ENCODE measurements at places on chromosomes 7 and 10.

DNA sequence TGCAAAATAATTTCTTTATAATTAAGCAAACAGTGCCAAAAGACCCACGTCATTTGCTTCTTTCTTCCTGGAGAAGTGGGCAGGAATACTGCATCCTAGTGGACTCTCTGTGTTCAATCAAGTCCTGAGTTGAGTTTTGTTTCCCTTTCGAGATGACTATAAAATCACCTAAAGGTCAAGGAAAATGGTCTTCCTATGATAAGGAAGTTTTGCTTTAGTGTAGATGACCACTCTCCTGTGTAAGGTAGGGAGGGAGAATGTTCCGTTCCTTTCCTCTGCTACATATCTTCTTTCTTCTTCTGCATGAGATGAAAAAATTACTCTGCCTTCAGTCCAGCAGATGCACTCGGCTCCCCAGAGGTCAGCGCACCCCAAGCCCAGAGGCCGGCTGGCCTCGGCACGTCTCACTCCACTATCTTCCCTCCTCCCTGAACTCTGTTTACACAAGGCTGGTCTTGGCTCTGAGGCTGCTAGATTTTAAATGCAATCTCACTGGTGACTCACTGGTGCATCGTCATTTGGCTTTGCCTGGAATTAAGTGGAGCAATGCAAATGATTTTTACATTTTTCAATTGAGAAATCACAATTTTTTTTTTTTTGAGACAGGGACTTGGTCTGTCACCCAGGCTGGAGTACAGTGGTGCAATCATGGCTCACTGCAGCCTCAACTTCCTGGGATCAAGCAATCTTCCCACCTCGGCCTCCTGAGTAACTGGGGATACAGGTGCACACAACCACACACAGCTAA lies 18.6 kb upstream of the VDAC2 start:
- DNase-seq = no peak

- no peak for DNase-seq
Observed at GRCh38 chr7:91541641-91542040, 277.4 kb downstream of the FZD1 start.

DNA sequence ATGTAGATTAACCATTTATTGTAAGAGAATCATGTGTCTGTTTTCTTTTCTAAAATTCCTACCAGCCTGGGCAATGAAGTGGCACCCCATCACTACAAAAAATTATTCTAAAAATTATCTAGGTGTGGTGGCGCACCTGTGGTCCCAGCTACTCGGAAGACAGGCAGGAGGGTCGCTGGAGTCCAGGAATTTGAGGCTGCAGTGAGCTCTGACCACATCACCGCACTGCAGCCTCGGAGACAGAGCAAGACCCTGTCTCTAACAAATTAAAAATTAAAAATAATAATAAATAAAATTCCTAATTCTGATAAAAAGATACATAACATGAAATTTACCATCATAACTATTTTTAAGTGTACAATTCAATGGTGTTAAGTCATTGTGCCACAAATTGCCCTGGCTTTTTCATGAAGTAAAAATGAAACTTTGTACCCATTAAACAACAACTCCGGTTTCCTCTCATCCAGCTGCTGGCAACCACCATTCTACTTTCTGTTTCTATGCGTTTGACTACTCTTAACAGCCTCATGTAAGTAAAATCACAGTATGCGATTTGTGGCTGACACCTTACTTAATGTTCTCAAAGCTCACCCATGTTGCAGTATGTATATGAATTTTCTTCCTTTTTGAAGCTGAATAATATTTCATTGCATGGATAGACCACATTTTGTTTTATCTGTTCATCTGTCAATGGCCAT lies 20.6 kb upstream of the USP6NL start:
- peak; percentile 85 for DNase-seq

DNA sequence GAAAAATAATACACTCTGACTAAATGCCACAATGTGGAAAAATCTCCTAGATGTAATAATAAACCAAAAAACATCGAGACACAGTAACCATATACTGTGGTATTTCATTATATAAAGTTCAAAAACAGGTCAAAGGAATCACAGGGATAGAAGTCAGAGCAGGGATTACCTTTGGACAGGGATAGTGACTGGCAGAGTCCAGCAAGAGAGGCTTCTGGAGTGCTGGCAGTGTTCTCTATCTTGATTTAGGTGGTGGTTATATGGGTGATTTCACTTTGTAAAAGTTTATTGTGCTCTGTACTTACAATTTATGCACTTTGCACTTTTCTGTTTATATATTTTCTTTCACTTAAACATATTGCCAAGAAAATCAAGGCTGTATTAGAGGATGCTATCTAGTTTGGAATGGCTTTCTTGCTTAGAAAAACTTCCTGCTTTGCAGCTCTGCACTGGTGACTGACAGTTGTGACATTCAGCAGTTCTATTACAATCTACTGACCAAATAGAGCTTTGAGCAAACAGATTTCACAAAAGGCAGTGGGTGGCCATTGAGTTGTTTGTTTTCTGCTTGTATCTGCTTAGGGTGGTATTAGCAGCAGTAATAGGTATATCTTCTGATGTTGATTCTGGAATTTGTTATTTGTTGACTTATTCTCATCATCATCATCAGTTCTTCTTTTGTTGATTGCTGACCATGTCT lies 263.6 kb upstream of the LRGUK start:
- no peak for DNase-seq

DNA sequence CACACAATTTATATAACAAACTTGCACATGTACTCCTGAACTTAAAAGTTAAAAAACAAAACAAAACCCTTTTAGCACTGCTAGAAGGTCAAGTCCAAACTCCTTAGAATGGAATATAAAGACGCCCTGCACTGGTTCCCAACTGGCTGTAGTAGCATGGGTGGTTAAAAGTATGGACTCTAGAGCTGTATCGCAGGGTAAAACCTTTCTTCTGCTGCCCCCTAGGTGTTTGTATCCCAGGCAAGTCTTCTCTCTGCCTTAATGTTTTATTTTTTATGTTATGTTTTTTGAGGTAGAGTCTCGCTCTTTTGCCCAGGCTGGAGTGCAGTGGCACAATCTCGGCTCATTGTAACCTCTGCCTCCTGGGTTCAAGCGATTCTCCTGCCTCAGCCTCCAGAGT lies 35.2 kb downstream of the LSMEM1 start:
- DNase-seq = no peak

- DNase-seq = no peak
Observed at GRCh38 chr7:70762696-70763095, 369.2 kb upstream of the GALNT17 start.

DNA sequence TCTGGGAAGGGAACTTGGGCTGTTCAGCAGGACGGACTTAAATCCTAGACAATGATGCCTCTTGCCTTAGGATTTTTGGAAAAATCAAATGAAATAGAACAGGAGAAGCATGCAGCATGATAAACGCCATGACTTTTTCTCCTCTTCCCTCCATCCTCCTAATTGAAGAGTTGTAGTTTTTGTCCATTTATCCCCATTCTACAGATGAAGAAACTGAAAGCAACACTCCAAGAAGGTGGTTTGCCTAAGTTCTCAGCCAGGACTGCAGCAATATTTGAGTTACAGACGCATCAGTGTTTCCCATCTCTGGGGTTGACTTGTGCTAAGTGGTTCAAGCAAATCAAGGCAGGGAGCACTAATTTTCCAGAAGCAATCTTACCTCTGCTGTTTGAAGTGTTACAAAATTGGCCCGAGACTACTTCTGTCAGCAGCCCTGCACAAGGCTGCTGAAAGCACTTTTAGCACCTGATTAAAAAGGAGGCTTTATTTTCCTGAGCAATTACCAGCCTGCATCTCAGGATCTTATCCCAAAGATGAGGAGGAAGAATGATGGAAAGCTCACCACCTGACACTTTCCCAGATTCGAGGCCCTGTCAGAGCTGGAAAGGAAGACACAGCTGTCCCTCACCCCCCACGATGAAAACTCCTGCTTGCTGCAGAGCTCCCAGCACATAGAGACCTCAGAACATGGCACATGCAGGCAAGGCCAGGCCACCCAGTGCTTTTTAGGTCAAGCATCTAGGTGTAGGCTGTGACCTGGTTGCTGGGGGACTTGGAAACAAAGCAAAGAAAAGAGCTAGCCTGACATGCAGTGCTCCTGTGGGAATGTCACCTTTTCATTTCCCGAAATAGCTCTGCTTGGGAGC lies 19.7 kb upstream of the C10orf71 start:
- no peak for DNase-seq

- no peak for DNase-seq
Observed at GRCh38 chr10:73506491-73506890, 10.7 kb upstream of the PPP3CB start.

DNA sequence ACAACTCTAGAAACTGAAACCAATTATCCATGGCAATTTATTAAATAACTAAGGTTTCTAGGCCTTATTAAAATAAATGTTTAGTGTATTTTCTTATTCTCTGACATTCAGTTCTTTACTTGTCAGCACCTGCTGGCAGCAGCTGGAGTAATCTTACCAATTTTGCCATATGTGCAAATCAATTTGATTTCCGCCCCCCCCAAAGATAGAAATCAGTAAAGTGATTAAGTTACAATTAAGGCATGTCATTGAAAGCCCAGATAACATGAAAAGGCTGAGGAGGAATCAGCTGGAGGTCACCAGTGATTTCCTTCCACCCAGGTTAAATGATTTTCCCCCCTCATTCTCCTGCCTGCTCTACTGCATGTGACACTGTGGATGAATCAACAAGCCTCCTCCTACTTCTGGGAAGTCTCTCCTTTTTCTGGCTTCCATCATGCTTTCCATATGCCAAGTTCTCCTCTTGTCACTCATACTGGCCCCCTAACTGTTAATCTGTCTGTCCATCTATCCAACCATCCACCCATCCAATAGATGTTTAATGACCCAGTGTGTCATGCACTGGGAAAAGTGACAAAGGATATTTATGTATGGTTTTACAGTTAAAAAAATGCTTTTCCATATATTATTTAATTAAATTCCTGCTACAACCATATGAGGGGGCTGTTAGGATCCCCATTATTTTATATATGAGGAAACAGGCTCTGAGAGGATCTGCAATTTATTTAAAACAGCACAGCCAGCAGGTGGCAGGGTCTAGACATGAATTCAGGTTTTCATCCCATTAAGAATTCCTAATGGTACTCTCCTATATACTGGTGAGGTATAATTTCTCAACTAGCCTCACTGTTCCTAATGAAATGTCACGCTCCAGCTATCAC lies 116.5 kb downstream of the ATXN7L1 start:
- peak; percentile 23 for DNase-seq

GRCh38 chr7:41921453-41921981 lies 218.6 kb upstream of the INHBA start:
- no peak for DNase-seq

GRCh38 chr7:13651167-13651566 lies 338.3 kb downstream of the ETV1 start:
- DNase-seq = no peak

All from activated CD4-positive, alpha-beta T cell treated with anti-CD3 and anti-CD28 coated beads, Interleukin-2, Interleukin-6, amounts not matched to agents 100 ng/mL and 50 ng/mL, durations not matched to agents 16 hours and 8 hours (primary cell).